ENCODE measurements at places on chromosomes 16 and 17.

DNA sequence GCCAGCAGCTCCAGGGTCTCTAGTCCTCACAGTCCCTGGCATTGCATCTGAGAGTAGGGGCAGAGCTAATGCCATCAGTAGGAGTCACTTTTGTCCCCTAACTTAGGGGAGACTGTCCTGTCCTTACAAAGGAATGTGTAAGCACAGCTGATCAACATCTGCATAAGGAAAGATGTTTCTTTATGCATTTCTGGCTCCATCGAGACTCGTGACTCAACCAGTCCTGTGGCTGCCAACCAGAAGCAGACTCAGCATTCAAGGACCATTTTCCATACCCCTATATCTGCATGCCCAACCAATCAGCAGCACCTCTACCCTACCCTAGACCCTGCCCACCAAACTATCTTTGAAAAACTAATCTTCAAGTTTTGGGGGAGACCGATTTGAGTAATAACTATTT, 8.2 kb upstream of the MPP2 start:
- DNase-seq, result no peak

- DNase-seq, result no peak
Observed at GRCh38 chr16:68790130-68790761, 53.1 kb upstream of the TANGO6 start.

DNA sequence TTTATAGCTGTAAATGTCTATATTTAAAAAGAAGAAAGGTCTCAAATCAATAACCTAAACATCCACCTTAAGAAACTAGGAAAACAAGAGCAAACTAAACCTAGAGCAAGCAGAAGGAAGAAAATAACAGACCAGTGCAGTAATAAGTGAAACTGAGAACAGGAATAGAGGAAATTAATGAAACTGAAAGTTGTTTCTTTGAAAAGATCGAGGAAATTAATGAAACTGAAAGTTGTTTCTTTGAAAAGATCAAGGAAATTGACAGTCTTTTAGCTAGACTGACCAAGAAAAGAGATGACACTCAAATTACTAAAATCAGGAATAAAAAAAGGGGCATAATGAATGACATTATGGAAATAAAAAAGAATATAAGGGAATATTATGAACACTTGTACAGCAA, 46.4 kb downstream of the SLFN5 start:
- DNase-seq, result no peak

- DNase-seq, result no peak
Observed at GRCh38 chr16:82991966-82992675, 365.4 kb downstream of the CDH13 start.

DNA sequence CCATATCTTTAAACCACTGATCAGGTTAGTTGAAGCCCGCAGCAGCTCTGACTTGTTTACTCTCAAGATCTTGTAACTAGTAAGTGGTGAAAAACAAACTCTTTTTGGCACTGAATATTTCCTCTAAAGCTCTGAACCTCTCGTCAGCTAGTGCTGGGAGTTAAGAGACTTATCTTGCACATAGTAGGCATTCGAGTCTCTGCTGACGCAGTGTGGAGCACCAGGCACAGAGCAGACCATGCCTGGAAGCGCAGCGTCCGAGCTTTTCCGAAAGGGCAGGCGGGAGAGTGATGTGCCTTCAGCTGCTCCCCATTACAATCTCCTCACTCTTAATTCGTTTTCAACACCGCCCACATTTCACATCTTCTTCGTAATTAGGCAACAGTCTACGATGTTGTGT, 63.0 kb downstream of the SMG6 start:
- DNase-seq, result no peak

DNA sequence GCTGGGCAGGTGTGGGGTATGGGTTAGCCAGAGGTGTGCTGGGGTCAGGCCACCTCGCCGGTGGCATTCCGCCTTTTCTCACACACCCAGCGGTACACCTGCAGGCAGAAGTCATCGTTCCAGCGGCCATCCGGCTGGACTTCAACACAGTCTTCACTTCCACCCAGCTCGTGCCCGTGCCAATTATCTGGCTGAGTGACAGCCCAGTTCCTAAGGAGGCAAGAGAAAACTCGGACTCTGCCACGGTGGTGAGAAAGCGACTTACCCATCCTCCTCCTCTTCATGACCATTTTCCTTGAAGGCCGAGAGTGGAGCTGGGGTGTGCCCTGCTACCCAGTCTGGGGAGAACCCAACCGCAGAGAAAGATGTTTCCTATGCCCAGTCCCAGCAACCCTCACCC, 13.1 kb downstream of the ASGR2 start:
- DNase-seq, result no peak

DNA sequence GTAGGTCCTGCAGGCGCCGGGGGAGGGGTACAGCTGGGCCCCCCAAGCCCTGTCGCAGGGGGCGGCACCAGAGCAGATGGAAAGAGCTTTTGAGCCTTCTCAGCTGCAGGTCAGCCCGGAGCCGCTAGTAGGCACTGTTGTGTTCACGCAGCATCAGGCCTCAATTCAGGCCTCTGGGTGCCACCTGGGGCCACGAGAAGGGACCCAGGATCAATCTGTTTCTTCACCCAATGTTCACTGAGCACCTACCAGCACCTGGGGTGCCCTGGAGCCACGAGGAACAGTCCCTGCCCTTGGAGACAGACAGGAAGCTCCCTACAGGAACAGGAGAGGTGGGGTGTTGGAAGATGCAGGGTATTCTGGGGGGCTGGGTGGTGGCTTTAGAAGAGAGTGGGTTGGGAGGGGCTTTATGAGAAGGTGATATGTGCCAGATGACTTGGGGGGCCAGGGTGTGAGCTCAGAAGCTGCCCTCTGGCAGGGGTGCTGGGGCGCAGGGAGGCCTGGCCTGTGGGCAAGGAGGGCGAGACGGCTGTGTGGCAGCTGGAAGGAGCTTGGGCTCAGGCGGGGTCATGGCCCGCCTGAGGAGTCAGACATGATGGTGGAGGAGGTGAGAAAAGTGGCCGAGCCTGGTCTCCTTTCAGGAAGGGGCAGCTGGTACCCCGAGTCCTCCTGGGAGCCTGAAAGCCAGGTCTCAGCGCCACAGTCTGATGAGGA, 121.9 kb upstream of the GSE1 start:
- no peak for DNase-seq

- DNase-seq, result peak; percentile 17
Observed at GRCh38 chr17:57701124-57701523, 44.0 kb downstream of the CCDC182 start.

- no peak for DNase-seq
Observed at GRCh38 chr17:80261159-80261894, 675 bp downstream of the RNF213 start.

- DNase-seq, result no peak
Observed at GRCh38 chr16:21001262-21001661, 100.7 kb downstream of the LYRM1 start.

DNA sequence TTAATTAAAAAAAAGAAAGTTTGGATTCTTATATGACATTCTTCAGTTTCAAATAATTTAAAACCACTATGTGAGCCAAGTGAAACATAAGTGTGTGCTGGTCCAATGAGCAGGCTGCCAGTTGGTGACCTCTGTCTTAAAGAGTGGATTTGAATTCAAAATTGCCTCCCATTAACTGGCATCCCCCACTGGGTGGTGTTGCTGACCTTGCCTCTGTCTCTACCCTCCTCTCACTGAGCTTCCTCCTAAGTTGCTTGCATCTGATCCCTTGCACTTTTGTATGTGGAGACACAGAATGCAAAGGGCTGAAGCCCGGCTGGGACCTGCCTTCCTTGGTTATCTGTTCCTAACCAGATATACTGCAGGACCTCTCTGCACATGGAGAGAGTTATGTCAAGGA, 160.6 kb downstream of the CYLD start:
- no peak for DNase-seq

GRCh38 chr17:46944931-46945330, 22.0 kb downstream of the GOSR2 start:
- no peak for DNase-seq

DNA sequence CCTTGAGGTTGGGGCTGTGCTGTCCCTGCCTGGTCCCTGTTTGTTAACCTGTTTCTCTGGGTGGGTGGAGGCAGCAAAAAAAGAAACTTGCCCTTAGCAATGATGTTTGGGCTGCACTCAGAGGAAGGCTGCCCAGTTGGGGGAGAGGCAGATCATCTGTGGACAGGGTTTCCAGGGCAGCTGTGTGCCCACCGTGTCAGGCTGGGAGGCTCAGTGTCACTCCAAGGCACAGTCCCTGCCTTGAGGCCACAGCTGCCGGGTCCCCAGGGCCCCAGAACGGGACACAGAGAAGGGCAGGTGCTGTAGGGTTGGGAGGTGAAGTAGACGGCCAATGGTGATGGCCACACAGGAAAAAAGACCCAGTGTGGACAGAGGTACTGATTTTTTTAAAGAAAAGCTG, 3.9 kb downstream of the IL34 start:
- no peak for DNase-seq

GRCh38 chr16:12661656-12662172, 142.0 kb downstream of the CPPED1 start:
- no peak for DNase-seq

GRCh38 chr17:81808778-81809555, 5.0 kb downstream of the GCGR start:
- no peak for DNase-seq

DNA sequence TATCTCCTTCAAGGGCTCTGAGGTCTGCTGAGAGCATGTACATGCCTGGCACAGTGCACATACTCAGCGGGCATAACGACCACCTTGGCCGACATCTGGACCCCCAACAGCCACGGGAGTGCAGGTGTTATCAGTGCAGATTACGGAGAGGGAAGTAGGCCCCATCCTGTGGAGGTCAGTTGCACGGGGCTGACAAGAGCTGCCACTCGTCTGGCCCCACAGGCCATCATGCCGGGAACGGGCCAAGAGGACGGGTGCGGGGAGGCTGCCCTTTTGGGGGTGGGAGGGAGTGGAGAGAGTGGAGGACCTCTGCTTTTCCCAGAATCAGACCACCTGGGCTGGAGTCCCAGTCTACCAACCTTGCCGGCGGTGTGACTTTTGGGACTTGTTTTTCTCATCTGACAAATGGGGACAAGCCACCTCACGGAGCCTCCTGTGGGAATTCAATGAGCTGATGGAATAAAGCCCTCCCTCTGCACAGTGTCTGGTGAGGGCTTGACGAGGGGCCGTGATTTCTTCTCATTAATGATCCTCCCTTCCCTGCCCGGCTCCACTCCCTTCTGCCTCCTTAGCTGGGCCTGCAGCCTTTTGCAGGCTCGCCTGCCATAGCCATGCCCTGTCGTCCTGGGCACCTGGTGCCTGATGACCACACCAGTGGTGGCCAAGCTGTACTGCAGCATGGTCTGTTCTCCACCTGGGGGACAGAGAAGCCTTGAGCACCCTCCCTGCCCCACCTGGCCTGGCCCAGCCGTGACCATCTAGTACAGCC, 4.6 kb downstream of the PRSS33 start:
- DNase-seq, result no peak

- no peak for DNase-seq
Observed at GRCh38 chr17:17300624-17301568, 2.3 kb upstream of the NT5M start.

GRCh38 chr17:42979511-42980273, at the start of gene PTGES3L:
Gene PTGES3L, minus strand, starts transcription at chr17:42980080. Its CDS starts 27 bp downstream, at chr17:42980053.
- DNase-seq, result no peak

GRCh38 chr17:3030096-3030495, 33.3 kb downstream of the OR1D5 start:
- DNase-seq, result no peak

DNA sequence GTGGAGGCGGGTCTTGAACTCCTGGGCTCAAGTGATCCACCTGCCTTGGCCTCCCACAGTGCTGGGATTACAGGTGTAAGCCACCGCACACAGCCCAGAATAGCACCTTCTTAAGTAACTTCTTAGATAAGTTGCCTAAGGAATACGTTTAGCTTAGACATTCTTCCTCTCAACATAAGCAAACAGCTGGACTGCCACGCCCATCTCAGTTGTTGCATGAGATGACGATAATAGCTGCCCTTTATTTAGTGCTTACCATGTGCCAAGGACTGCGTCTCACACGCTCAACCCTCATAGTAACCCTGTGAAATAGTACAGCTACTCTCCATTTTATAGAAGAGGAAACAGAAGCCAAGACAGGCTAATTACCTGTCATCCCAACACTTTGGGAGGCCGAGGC, 11.8 kb downstream of the HASPIN start:
- no peak for DNase-seq

- no peak for DNase-seq
Observed at GRCh38 chr17:14359163-14360020, 58.5 kb downstream of the HS3ST3B1 start.

DNA sequence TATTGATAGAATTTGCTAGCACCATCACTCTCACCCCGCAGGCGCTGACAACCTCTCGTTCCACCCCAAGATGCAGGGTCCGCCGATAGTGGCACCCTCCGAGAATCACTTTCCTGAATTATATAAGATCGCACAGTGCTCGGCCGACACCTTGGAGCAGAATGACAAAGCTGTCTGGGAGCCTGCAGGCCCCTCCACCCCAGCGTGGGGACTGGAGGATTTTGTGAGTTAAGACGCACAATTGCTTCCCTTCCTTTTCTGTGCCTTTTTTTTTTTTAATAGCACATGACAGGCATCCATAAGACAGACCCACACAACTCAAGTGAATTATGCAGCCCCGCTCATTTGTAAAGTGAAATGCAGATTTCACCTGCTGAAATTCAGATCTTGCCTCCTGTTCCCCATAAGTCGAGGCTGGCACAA, 155.3 kb downstream of the C16orf78 start:
- DNase-seq, result no peak

DNA sequence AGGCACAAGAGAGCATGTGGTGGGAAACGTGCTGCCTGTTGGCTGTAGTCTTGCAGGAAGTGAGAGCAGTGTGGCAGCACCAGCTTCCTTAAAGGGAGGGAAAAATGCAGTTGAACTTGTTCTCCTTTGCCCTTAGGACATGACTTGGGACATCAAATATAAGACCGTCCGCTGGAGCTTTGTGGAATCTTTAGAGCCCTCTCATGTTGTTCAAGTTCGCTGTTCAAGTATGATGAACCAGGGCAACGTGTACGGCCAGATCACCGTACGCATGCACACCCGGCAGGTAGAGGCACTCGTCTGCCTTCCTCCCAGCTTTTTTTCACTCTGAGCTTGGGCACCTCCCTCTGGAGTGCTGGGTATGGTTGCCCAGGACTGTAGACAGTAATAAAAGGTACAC, 23.3 kb downstream of the GPR179 start:
- no peak for DNase-seq

DNA sequence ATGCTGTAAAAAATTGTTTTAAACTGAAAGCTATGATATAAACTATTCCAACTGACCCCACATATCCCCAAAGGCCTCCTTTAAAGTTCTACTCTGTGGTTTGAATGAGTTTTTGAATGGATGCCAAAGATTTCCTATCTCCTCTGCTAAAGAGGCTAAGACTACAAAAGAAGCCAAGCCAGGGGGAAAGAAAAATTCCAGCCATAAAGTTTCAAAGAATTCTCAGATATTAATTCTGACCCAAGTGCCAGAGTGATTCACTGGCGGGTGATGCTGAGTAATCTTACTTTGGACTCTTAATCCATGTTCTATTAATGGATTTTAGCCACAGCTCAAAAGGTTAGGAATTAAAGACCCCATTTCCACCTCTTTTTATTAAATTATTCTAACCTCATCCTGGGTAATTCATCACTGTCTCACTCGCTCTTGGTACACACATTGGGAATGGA, 60.7 kb downstream of the HS3ST3A1 start:
- DNase-seq, result no peak

GRCh38 chr16:47712276-47713224, 251.4 kb downstream of the PHKB start:
- DNase-seq, result no peak

Data from NCI-H187 treated with DMSO at 0.1 percent for 48 hours (cell line).